Activated naive CD4-positive, alpha-beta T cell (primary cell): ENCODE measurements at places on chromosomes 1 and 21.
A peak's percentile ranks its signal among the peaks of the same experiment; 100 is the strongest.

- DNase-seq: peak; percentile 57
Measured at GRCh38 chr1:111441573-111442192, 7.4 kb downstream of the WDR77 start.

DNA sequence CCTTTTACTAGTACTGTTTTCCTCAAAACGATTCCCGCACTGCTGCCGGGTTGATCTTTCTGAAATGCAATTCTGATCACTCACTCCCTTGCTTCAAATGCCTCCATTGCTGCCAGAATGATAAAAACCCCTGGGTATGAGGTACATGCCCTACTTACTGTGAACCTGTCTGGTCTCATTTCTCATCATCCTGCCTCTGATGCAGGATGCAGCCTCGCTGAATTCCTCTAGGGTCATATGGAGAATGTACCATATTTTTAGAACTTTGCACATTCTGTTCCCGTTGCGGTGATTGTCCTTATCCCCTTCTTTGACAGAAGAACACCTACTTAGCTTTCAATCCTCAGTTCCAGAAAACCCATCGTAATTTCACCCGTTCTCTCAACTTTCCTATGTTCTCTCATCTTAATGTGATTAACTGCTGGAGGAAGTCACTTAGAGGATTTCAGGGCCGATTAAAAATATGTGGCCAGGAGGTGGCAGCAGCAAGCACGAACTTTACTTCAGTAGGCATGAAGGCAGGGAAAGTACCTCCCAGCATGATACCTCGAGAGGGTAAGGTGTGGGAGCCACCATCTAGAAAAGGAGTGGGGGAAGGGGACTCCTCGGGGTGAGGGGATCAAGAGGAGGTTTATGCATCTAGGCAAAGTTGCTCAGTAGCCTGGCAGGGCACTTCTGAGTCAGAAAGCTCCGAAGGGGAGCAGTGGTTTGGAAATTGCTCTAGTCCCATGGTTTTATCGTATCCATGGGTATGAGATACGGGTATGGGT, 361.5 kb upstream of the ZP4 start:
- no peak for DNase-seq

DNA sequence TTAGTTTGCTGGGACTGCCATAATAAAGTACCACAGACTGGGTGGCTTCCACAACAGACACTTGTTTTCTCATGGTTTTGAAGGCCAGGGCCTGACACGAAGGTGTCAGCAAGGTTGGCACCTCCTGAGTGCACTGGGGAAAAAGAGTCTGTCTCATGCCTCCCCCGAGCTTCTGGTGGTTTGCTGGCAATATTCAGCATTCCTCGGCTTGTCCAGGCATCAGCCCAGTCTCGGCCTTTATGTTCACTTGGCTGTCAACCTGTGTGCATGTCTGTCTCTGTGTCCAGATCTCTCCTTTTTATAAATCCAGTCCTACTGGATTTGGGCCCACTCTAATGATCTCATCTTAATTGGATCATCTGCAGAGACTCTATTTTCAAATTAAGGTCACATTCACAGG, 72.6 kb downstream of the DOP1B start:
- DNase-seq: no peak

- DNase-seq: no peak
Measured at GRCh38 chr21:39452970-39453342, 1.2 kb downstream of the SH3BGR start.

DNA sequence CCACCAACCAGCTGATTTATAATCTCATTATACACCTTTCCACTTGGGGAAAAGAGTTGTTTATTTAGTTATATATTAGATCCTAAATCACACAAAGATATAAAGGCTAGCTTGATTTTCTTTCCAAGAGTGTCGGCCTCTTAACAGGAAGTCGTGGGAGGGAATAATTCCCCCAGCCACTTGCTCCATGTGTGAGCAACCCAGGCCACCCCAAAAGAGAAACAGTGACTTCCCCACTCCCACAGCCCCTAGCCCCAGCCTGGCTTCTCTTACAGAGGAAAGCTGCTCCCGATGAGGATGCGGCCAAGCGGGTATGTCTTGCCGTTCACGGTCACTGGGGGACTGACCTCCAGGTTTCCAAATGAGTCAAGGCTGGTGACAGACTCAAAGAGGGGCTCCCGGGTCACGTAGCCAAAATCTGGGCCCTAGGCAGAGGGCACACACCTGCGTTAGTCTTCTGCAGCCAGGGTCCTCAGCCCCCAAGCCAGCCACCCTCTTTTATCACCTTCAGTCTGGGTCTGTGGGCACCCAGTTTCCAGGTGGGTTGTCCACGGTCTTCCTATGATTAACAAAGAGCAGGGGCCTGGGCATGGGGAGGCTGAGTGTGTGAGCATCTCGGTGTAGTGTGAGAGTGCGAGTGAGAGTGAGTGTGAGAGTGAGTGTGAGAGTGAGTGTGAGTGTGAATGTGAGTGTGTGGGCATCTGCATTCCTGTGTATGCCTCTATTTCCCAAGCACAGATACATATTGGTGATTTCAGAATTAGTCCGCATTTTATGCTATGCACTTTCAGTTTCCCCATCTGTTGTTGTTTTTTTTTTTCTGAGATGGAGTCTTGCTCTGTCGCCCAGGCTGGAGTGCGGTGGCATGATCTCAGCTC, 25.4 kb upstream of the SDHB start:
- no peak for DNase-seq

DNA sequence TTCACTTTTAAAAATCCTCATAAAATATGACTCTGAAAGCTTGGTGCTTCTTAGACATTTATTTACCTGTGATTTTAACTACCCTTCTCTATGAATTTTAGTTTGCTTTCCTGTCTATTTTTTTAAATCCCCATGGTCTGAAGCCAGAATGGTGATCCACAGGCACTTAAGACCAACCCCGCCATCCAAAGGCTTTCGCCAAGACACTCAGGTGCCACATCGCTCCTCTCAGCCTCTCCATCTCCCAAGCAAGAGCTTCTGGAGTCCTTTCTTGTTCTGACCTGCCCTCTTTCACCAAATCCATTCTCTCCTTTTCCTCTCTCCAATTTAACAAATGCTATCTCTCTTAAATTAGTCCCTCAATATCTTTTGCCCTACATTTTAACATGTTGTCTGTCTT, 464.6 kb downstream of the PCP4 start:
- no peak for DNase-seq

DNA sequence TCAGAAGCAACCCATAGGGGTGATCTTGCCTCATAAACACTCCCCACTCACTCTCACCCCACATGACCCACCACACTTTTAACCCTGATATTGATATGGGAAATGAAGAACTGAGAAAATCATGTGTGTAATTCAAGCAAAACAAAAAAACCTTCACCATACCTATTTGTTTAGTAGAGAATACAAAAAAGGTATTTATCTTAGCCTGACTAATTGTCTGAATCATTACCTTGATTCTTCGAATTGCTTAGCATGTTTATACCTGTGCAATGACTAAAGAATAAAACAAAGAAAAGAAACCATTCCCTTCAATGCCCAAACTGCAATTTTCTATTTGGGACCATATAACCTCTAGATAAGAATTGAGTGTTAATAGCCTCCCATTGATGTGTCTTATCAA, 1.8 kb downstream of the CLDN17 start:
- DNase-seq: no peak

DNA sequence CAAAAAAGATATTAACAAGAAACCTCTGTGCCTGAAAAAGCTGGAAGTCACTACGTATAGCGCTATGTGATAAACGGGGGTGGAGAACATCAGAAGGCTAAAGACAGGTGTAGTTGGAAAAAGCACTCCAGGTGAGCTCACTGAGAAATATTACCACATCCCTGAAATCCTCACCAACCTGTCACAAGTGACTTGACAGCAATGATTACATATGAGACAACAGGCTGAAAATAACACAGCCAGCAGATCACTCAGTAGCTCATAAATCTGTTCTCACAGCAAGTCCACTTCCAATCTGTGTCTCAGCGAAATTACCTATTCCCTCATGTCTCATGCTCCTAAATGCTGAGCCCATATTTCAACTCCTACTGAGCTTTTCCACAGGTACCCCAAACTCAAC, 120.5 kb downstream of the UBR4 start:
- DNase-seq: no peak
